ENCODE measurements at places on chromosomes 7 and 10. TPM values are rescaled to one million over a fixed set of nuclear protein-coding genes. Genes with fewer than 3 reads are reported as not detected.

PNLIP gene
- not detected for total RNA-seq

CPN1 gene
- not detected for total RNA-seq

HOXA7 gene
- total RNA-seq, result not detected

DNA sequence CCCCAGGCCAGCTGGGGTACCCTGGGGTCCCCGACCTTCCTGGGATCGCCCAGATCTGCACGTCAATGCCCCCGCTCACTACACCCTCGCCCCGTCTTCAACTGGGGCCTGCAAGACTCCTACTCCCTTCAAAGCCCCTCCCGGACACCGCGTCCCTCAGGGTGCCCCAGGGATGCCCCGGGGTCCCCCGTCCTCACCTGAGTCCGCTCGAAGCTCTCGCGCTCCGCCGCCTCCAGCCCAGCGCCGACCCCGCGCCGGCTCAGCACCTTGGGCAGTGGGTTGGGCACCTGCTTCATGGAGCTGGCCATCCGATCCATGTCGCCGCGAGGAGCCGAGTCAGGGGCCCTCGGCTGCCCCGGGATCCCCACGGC, at the start of gene HIP1:
TSS of gene HIP1 (minus strand) at position 338 of the 371 bp plus-strand sequence. CDS start at position 317, 21 bp downstream.
- peak within 1 kb of the TSS; percentile 91 for H3K27ac ChIP-seq
- peaks cover 10% of the 10 kb centered on the region for H3K27me3 ChIP-seq
- H3K4me1 ChIP-seq, result peaks cover 19% of the 10 kb centered on the region
- H3K36me3 ChIP-seq, result no peaks in the 10 kb centered on the region
- no peak for DNase-seq
- H3K4me3 ChIP-seq, result peak within 1 kb of the TSS; percentile 85

DNA sequence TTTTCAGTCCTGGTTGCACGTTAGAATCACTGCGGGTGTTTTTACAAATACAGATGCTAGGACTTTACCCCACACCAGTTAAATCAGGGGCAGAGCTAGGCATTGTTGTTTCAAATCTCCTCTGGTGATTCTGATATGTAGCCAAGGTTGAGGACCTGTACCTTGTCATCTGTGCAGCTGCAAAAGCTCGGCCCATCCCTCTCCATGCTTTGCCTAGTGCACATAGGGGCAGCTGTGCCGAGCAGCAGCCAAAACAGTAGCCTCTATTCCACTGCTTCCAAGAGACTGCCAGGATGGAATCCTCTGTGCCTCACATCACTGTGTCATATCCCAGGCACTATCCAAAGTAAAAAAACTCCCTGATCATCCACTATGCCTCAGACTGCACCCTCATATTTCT, 181.3 kb downstream of the CDK14 start:
- no peak for DNase-seq
- no peak overlapping the region for H3K27ac ChIP-seq
- no peaks in the 10 kb centered on the region for H3K4me1 ChIP-seq
- H3K4me3 ChIP-seq, result no peak overlapping the region

DNA sequence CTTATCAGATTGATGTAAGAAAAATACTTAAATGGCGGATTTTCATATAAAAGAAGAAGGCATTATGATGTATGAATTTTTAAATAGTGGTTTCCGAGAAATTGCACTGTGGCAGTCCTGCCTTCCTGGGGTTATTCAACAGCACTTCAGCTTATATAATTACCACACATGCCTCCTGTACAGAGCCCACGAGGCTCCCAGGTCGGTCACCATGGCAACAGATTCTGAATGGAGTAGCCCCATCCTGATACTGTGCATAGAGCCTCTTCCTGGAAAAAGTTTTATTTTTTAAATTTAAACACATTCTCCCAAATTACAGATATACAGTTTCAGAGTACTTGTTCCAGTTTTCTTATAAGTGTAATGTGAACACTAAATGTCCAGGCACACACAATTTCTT, 15.9 kb upstream of the ASB4 start:
- H3K4me1 ChIP-seq, result peaks cover 13% of the 10 kb centered on the region
- no peaks in the 10 kb centered on the region for H3K36me3 ChIP-seq
- no peak for DNase-seq
- no peak overlapping the region for H3K27ac ChIP-seq

- H3K4me3 ChIP-seq, result no peak overlapping the region
- H3K27ac ChIP-seq, result no peak overlapping the region
- no peak for DNase-seq
- H3K27me3 ChIP-seq, result no peaks in the 10 kb centered on the region
- no peaks in the 10 kb centered on the region for H3K4me1 ChIP-seq
- no peaks in the 10 kb centered on the region for H3K36me3 ChIP-seq
These were observed 25.7 kb downstream of the C10orf71 start for GRCh38 chr10:49324711-49325110.

GRCh38 chr7:24713850-24714675, 43.2 kb downstream of the GSDME start:
- H3K36me3 ChIP-seq, result no peaks in the 10 kb centered on the region
- H3K4me3 ChIP-seq, result no peak overlapping the region
- DNase-seq, result no peak
- no peak overlapping the region for H3K27ac ChIP-seq
- H3K4me1 ChIP-seq, result peaks cover 4% of the 10 kb centered on the region

All from activated CD4-positive, alpha-beta T cell treated with anti-CD3 and anti-CD28 coated beads for 36 hours (primary cell).